NCI-H2081 (cell line): ENCODE measurements at places on chromosomes 11 and 22.

GRCh38 chr11:21710809-21711208, 482.1 kb upstream of the ANO5 start:
- DNase-seq: peak; percentile 44

DNA sequence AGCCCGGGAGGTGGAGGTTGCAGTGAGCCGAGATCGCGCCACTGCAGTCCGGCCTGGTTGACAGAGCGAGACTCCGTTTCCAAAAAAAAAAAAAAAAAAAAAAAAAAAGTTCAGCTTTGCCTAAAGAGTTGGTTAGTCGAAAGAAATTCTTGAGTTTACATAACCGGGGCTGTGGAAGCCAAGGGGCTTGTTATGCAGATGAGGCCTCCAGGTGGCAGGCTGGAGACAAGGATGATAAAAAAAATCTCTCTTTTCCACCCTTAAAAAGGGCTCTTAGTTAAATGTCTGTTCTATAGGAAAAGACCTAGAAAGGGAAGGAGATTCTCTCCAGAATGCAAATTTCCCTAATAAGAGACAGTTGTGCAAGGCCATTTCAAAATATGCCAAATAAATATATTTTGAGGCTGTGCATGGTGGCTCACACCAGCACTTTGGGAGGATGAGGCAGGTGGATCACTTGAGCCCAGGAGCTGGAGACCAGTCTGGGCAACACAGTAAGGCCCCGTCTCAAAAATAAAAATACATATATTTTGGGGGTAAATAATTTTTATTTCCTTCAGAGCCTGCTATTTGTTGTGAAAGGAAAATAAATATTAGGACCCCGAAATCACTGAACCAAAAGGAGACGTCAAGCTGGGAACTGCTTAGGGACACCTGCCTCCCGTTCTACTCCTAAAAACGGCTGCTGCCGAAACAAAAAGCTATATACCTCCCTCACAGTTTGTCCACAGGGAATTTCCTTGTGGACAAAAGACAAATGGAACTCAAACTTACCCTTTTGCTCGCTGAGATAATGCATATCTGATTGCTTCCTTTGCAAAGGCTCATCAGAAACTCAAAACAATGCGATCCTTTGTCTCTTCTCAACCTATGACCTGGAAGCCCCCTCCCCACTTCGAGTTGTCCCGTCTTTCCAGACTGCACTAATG, 2.4 kb upstream of the IFITM2 start:
- no peak for DNase-seq

DNA sequence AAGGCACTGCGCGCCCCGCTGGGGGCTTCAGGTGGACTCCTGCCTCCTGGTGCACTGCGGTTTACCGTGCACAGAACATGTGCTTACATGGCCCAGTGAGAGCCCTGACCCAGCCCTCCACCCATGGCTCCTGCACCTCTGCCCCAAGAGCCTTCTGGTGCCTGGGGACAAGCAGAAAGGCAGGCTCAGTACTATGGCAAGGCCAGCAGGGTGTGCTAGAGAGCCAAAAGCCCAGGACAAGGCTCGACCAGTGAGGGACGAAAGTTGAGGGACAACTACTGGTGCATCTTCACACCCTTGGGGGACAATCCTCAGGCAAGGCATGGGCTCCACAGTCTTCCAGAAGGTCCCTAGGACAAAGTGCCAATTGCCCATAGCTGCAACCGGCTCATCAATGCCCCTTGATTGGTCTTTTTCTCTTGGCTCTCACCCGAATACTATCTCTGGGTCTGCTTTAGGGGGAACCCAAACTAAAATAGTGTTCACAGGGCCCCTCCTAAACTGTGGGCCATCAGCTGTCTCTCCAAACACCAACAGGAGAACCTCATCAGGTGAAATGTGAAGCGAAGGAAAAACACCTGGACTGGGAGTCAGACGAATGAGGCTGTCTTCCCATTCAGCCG, 13.5 kb downstream of the PGA5 start:
- peak; percentile 45 for DNase-seq

DNA sequence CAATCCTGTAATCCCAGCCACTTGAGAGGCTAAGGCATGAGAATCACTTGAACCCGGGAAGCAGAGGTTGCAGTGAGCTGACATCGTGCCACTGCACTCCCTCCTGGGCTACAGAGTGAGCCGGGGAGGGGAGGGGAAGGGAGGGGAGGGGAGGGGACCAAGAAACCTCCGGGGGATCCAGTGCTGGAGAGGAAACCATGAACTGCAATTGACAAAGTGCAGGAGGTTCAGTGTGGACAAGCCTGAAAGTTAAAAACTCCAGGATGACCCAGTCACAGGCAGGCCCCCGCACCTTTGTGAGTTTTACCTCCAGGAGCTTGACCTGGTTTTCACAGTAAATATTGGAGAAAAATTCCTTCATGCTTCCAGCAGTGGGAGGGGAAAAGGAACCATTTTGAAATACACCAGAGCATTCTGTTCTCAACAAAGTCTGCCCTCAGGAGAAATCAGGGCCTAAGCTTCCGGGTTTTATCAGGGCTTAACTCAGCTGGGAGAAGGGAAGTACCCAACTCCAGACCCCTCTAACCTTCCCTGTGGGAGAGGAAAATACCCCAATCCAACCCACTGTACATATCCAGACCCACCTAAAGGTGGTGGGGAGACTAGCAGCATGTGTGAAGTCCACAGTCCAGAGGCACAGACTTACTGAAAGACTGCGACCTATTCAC, 15.5 kb upstream of the ZFTA start:
- no peak for DNase-seq

- DNase-seq: peak; percentile 59
These were observed 540.4 kb downstream of the BUD13 start for GRCh38 chr11:116232364-116232828.

DNA sequence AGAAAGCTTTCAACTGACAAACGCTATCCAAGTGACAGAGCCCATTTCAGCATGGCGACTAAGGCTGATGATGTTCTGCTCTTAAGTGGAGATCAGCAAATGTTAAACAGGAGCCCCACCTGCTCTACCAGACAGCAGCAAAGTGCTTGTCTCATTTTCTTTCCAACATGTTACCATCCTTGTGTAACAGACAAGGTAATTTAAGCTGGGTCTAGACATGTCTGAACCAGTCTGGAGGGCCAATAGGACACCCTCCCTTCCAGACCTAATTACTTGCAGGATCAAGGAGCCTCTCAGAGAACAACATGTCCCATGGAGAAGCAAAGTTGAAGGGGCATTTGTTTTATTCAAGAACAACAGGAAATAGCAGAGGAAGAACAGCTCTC, 3.9 kb upstream of the LMO2 start:
- no peak for DNase-seq

GRCh38 chr22:49693416-49693815, 134.3 kb downstream of the BRD1 start:
- no peak for DNase-seq

GRCh38 chr11:60080535-60080934, 7.9 kb upstream of the MS4A2 start:
- DNase-seq: no peak

DNA sequence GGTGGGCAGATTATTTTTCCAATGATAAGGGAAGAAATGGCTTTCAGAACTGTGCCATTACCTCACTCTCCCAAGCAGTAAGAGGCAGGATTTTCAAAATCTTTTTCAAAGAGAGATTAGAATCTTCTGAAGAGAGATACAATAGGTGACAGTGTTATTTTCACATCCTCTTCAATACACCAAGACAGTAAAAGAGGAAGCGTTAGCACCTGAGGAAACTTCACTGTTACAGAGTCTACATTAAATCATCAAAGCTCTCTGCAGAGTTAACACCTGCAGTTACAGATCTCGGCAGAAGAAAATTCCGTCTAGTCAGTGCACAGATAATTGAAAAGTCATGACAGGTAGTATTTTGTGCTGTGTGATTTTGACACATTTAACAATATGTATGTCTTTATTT, 144.9 kb downstream of the PGR start:
- DNase-seq: no peak

- no peak for DNase-seq
These were observed at the start of gene CYB5R2 for GRCh38 chr11:7672960-7673723. CYB5R2 (minus strand) TSS chr11:7673500; CDS start chr11:7672825, 675 bp downstream.

DNA sequence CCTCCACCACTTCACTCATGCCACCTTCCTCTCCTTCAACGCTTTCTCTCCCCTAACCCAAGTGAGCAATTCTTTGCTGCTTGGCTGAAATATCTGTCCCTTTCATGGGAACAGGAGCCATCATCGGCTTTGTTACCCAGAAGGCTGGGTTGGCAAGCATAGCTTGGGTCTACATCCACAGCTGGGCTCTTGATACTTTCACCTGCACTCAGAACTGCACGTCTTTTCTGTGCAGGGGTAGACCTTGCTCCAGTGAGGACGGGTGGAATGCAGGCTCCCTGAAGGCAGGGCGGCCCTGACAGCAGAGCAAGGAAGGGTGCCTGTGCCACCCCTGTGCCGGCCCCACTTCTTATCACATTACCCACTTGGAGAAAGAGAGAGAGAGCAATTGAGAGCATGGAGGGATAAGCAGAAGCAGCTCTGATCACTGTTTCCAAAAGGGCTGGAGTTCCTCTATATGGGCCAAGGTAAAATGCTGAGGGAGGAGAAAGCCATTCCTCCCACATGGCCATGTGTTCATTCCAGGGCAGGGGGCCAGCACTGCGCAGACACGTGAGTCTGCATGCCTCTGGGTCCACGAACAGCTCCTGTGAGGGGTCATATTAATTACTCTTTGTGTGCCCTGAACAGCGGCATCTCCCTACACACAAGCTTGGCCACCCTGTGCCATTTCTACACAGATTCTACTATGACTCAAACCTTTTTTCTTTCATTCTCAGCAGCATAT, 181.8 kb downstream of the BUD13 start:
- DNase-seq: no peak

DNA sequence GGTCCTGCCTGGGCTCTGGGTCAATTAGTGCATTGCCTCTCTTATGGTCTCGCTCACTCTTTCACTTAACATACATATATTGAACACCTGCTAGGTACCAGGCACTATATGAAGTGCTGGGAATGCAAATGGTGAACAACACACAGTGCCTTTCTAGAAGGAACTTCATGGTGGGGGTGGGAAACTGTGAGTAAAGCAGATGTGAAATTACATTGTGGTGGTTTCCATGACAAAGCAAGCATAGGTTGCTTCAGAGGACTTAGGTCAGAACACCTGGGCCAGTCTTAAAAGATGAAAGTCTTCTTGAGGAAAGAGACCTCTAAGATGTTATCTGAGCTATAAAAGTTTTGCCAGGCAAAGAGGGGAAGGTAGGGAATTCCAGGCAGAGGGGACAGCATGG, 231.3 kb downstream of the BUD13 start:
- DNase-seq: no peak

GRCh38 chr22:47409539-47410275, 647.3 kb downstream of the TBC1D22A start:
- no peak for DNase-seq

- no peak for DNase-seq
These were observed 214.1 kb downstream of the BUD13 start for GRCh38 chr11:116558504-116559211.

DNA sequence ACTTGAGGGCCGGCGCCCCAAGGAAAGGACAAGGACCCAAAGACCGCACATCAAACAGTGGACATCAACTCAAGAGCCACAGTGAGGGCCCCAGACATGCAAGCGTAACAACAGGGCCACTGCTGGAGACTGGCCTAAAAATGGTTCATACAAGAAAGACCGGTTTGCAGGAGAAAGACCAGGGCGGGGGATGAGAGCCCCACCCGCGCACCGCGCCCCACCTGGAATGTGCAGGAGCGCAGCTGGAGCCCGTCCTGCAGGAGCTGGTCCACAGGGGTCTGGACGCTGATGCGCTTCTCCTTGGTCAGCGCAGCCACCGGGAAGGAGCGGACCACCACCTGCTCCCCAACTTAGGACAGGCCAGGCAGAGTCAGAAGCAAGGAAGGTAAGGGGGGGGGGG, 13.9 kb downstream of the SBF1 start:
- DNase-seq: no peak

DNA sequence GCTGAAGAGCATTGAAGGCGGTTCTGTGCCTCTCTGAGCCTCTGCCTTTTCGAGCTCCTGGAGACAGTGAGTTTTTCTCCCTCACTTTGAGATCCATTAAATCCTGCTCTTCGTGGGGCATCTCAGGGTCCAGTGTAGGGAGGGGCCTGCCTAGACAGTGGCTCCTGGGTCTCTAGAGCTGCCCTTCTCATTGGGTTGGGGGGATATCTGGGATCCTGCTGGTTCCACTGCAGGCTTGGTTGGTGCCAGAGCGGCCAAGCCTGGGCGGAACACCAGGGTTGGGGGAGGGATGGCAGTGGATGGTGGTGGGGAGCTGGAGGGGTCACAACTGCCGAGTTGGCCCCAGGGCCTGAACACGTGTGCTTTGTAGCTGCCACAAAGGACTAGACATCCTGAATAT, 52.2 kb upstream of the CARS1 start:
- DNase-seq: no peak

DNA sequence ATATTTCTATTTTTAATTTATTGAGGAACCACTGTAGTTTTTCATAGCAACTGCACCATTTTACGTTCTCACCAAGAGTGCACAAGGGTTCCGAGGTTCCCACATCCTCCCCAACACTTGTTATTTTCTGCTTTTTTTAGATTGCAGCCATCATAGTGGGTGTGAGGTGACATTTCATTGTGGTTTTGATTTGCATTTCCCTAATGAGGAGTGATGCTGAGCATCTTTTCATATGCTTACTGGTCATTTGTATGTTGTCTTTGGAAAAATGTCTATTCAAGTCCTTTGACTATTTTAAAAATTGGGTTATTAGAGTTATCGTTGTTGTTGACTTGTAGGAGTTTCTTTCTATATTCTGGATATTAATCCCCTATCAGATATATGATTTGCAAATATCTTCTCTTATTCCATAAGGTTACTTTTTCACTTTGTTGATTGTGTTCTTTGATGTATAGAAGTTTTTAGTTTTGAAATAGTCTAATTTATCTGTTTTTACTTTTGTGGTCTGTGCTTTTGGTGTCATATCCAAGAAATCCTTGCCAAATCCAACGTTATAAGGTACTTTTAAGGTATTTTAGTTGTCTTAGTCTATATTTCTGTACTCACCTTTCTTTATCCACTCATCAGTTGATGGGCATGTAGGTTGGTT, 9.0 kb downstream of the NEAT1 start:
- no peak for DNase-seq
